ENCODE measurements at places on chromosomes 16 and 17.

DNA sequence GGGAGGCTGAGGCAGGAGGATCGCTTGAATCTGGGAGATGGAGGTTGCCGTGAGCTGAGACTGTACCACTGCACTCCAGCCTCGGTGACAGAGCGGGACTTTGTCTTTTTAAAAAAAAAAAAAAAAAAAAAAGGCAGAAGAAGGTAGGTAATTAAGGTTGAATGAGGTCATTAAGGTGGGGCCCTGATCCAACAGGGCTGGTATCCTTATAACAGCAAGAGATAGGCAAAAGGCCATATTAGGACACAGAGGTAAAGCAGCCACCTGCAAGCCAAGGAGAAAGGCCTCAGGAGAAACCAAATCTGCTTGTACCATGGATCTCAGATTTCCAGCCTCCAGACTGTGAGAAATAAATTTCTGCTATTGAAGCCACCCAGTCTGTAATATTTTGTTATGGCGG lies 60.3 kb downstream of the SPAG9 start:
- DNase-seq, result no peak

- DNase-seq, result no peak
Measured at GRCh38 chr17:55588446-55589242, 77.4 kb upstream of the SMIM36 start.

DNA sequence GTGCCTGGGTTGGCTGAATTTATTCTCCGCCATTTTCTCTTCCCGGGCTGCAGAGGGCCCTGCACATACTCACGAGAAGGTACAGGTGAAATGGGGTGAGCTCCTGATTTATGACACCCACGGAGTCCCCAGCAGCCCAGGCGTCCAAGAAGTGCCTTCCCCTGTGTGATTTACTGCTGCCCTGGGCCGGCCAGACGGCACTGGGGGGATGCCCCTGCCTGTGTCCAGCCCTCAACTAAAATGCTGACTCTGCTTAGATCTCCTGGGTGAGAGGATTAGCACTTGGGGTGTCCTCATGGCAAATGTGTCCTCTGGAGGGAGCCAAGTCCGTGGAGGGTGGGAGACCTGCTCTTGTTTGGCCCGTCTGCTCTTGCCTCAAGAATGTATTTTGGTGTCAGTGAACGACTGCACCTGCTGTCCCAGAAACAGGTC lies 132.4 kb downstream of the MAF start:
- no peak for DNase-seq

DNA sequence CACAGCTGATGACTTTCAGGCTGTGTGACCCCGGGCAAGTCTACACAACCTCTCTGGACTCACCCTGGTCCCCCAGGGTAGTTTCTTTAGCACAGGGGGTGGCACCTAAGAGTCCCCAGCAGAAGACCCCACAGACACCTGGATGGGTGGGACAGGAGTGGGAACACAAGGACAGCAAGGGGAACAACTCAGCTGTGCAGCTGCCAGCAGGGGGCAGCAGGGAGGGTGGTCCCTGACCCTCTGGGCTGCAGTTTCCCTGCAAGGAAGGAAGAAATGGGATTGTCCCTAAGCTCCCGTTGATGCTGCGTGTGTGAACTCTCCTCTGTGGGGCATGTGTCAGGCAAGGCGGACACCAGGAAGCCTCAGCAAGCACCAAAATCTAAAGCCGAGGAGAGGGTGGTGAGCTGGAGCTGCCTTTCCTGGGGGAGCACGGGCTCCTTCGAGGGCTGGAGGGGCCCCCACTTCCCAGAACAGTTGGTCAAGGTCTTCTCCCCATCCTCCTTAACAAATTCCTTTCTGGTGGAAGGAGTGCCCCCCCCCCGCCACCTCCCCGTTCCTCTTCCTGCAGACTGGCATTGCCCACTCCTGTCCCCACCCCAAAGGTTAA lies 24.1 kb upstream of the CDH5 start:
- no peak for DNase-seq

DNA sequence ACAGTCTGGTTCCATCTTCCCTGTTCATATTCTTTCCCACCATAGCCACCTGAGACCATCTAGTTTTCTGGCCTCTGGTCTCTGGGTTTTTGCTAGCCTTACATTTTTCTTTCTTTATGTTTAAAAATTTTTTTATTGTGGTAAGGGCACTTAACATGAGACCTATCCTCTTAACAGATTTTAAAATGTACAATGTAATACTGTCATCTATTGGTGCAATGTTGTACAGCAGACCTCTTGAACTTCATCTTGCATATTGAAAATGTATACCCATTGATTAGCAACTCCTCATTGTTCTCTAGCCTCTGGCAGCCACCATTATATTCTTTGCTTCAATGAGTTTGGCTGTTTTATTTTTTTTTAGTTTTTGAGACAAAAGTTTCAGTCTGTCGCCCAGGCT lies 39.2 kb downstream of the ITGAM start:
- no peak for DNase-seq

- no peak for DNase-seq
Measured at GRCh38 chr17:59416184-59416583, 84.7 kb downstream of the YPEL2 start.

- no peak for DNase-seq
Measured at GRCh38 chr17:78677303-78678221, 100.4 kb upstream of the DNAH17 start.

GRCh38 chr17:65446043-65446442 lies 115.4 kb downstream of the AXIN2 start:
- DNase-seq, result no peak

- DNase-seq, result no peak
Measured at GRCh38 chr17:17628388-17629008, 37.0 kb upstream of the PEMT start.

- no peak for DNase-seq
Measured at GRCh38 chr17:41620583-41621434, 3.6 kb downstream of the KRT17 start.

GRCh38 chr17:38357486-38358123 lies 6.0 kb downstream of the SOCS7 start:
- DNase-seq, result no peak

- DNase-seq, result no peak
Measured at GRCh38 chr16:58393138-58393504, 850 bp downstream of the GINS3 start.

DNA sequence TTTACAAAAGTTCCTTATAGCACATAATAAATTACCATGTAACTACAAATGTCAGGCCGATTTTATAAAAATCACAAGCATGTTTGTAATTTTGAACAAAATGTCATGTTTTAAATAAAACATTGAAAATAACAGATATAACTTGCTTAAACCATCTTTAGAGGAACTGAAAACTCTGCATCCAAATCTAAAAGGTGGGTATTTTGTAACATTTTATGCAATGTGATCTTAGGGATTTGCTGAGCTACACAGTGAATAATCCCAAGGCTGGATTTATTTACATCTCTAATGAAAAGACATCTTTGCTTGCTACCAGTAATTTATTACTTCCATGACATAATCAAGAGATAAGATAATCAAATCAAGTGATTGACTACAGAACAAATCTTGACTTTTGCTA lies 47.5 kb downstream of the N4BP1 start:
- DNase-seq, result no peak

- DNase-seq, result no peak
Measured at GRCh38 chr17:35235917-35236316, 7.0 kb upstream of the SLFN5 start.

DNA sequence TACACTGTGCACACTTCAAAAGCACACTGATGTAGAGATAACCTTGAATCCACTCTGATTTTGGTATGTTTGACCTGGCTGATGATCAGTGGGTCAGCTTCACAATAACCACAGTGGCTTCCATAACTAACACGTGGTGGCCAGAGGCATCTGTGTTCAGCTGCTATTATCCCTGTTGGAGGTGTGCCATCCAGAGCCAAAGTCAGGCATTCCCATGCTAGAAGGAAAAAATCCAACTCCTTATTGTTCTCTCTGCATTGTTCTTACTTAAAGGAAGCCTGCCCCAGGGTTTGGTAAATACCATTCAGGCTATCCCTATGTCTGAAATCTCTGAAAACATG lies 127.3 kb upstream of the MON1B start:
- no peak for DNase-seq

DNA sequence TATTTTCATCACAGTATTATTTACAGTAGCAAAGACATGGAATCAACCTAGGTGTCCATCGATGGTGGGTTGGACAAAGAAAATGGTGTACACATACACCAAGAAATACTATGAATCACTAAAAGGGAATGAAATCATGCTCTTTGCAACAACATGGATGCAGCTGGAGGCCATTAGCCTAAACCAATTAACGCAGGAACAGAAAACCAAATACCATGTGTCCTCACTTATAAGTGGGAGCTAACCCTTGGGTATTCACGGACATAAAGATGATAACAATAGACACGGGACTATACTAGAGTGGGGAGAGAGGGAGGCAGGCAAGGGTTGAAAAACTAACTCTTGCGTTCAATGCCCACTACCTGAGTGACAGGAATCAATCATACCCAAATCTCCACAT lies 41.0 kb downstream of the MRPS23 start:
- no peak for DNase-seq

- no peak for DNase-seq
Measured at GRCh38 chr17:13597723-13598347, 3.9 kb downstream of the HS3ST3A1 start.

DNA sequence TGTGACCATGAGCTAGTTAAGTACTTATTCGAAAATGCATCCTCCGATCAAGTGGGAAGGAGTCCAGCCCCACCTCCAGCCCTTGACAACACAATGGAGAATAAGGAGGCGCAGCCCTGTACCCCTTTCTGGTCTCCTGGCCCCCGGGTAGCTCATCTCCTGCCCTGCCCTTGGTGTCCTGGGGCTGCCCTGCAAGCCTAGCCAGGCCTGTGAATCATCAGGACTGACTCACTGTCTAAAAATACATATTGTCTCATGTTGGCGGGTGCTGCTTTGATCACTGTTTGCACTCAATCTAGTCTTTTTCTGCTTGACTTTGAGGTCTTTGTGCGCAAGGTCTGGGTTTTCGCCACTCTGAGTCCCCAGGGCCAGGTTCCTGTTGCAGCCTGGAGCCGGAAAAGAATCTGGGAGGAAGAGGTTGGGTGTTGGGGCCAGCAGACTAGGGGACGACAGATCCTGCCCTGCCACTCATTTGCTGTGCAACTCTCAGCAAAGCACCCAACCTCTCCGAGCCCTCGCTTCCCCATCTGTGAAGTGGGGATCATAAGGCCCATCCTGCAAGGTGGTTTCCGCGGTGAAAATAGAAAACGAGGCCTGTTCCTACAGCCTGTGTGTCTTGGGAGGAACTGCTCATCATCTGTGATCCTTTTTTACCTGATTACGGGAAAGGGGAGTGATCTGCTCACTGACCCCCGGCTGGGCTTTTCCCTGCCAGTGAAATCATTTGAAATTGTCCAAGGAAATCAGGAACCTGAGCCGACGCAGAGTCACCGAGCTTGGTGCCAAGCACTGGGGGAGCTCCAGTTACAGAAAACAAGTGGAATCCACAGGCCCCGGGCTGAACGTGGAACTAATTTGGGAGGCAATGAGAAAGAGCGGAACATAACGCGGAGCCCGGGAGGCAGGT lies 230.4 kb downstream of the PARN start:
- no peak for DNase-seq

DNA sequence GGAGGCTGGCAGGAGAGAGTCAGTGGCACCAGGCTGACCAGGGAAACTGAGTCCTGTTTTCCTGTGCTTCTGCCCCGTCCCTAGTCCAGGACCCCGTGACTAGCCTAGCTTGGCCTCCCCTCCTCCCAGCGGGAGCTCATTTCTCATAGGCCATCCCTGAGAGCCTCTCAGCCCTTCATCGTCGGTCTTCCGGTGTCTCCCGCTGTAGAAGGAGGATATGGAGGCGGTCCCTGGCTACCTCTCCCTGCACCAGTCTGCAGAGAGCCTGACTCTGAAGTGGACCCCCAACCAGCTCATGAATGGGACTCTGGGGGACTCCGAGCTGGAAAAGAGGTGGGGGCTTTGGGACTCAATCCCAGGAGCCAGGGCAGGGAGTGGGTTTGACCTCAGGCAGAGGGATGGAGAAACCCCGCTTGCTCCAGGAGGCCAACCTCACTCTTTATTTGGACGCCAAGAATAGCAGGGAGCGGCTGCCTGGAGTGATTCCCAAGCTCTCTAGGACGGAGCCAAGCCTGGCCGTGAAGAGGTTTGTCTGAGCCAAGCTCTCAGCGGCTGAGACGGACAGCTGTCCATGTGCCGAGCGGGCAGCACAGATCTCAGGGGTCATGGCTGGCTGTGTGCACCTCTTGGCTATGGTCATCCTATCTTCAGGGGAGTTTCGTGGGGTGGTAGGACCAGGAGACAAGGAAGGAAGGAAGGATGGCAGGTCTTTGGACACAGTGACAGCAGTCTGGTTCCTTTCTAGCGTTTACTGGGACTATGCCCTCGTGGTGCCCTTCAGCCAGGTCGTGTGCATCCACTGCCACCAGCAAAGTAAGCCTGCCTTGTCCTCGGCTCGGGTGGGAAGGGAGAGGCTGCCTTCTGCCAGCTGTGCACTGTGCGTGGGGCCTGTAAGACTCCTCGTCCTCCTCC lies 26.8 kb downstream of the SGSM2 start:
- no peak for DNase-seq

DNA sequence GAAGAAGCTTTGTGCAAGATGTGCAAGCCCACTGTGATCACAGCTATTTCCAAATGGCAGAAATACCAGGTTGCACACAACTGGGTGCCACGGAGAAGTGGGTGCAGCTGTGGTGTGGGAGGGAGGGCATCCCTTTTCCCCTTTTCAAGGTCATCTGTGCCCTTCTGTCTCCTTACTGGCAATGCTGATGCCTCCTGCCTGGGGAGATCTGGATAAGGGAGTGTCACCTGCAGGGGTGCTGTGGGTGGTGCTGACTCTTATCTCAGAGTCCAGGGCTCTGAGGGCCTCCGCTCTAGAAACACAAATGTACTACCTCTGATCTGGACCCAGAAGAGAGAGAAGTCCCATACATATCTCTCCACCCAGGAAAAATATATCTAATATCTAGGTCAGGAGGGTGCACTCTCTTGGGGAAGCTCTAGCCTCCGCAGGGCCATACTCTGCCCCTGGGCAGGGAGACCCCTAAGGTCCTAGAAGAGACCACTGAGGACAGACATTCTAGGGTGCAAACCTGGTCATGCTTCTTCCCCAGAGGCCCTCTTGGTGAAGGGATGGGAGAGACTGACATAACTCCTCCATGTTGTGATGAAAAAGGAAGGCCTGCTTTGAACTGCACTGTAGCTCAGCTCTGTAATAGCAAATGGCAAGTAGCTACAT lies 18.5 kb downstream of the NPRL3 start:
- no peak for DNase-seq

GRCh38 chr16:12089492-12090150 lies 113.1 kb downstream of the SNX29 start:
- no peak for DNase-seq

GRCh38 chr16:70692873-70693671 lies 7.2 kb upstream of the MTSS2 start:
- DNase-seq, result no peak

DNA sequence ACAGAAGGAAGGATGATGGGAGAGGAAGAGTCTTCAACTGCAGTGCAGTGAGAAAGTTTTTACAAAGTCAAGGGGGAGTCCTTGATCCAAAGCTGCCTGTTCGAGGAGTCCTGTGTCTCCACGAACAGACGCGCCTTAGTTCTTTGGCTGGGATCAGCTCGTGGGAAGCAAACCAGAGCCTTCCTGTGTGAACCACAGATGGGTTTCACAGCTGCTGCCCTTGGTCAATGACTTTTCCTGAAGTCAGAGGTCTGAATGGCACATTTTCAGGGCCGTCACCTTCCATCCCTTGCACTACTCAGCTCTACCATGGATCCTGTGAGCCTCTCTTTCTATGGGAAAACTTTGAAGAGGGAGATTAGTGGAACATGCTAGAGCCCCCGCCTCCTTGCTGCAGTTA lies 4.2 kb upstream of the SBK1 start:
- DNase-seq, result no peak
